Fibroblast of skin of back (primary cell): ENCODE measurements at places on chromosomes 11 and 22.

GRCh38 chr11:11587122-11587521 lies 34.7 kb downstream of the GALNT18 start:
- peak; percentile 9 for DNase-seq

GRCh38 chr11:2818503-2818902 lies 67.1 kb downstream of the CDKN1C start:
- DNase-seq, result no peak

GRCh38 chr11:34226210-34226609 lies 120.8 kb downstream of the NAT10 start:
- DNase-seq, result no peak

GRCh38 chr22:26461188-26461810 lies 22.3 kb downstream of the HPS4 start:
- peak; percentile 51 for DNase-seq

DNA sequence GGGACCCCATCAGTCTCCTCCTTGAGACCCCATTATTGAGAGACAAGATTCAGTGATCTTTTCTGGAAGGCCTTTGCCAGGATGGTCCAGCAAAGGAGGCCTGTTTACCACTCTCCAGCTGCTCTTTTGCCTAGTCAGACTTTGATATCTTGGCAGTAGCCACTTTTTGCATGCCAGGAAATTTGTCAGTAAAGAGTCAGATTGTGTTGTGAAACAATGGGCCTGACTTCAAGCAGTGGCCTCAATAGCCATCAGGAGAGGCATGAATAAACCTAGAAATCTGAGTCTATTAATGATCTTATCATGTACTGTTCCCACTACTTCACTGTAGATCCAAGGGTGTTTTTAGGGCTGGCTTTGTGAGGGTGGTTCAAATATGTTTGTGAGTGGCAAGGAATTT lies 479.4 kb downstream of the JRKL start:
- DNase-seq, result no peak

DNA sequence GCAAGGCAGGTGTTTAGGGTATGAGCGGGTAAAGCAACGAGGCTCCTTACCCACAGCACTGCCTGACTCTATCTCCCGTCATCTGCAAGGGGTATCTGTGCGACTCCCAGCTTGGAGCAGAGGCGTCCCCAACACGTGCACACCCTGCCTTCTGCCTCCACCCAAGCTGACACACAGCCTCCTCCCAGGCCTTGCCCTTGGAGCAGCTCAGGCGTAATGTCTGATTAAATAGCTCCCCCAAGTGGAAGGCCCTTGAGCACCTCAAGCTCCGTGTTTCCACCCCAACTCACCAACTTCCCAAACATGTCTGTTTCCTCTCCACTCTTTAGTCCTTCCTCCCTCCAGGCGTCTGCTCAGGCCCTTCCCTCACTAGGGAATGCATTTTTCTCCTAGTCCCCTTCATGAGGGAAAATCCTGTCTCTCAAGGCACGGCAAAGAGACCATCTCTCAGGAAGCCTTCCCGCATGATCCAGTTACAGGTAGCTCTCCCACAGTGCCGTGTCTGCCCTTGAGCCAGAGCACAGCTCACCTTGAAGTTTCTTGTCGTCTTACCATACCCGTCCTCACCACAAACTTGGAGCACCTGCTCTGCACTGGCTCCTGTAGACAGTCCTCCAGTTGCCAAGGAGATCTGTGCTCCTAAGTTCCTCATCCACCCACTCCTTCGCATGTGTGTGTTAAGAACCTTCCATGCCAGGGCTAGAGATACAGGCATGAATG lies 15.8 kb downstream of the CYB5R2 start:
- peak; percentile 67 for DNase-seq

DNA sequence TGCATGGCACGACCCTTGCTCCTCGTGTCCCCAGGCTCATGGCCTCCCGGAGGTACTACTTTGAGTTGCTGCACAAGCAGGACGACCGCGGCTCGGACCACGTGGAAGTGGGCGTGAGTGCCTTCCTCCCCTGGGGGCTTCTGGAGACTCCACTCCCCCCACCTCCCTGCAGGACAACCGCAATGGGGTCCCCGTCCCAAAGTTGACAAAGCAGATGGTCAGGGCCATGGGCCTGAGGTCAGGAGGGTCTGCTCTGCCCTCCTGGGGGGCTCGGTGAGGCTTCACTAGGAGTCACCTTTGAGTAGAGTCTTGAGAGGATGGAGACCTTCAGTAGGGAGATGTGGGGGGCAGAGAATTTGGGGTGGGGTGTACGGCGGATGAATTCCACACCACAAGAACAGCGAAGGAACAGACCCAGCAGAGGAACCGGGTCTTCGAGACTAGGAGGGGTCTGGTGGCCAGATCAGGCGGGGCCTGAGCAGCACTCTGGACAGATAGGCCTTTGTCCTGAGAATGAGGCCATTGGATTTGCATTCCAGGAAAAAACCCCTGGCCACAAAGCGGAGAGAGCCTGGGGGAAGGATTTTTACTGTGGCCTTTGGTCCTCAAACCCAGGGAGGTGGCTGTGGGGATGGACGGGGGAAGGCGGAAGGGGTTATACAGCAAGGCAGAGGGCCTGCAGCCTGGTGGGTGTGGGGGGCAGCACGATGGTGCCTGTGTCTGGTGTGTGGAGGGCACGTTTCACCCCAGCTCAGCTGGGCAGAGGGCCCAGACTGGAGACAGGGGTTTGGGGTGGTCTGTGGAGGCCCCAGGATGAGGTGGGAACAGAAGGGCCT lies 4.6 kb downstream of the B4GALNT4 start:
- no peak for DNase-seq

- no peak for DNase-seq
These were observed 16.9 kb downstream of the LDHAL6A start for GRCh38 chr11:18472587-18472986.

DNA sequence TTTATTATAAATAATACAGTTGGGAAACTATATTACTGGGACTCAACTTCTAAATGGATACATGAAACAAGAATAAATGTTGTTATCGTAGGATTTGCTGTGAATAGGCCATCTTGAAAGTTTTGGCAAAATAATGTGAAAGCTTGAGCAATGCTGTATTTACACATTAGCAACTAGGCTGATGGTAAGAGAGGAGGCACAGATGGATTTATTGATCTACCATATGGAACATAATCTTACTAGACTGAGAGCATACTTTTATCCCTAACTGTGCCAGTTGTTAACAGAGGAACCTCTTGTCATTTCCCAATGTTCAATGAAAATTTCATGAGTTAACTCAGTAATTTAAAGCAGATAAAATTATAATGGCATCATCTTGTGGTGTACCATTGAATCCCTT lies 22.8 kb downstream of the APIP start:
- DNase-seq, result no peak

GRCh38 chr11:94144216-94144615 lies 15.6 kb downstream of the PANX1 start:
- no peak for DNase-seq
